Testis (tissue), 5 donors: ENCODE measurements at places on chromosomes 13 and 19.
A peak's percentile ranks its signal among the peaks of the same experiment; 100 is the strongest.

GRCh38 chr19:33297401-33298145 is 4.8 kb downstream of the CEBPA start:
- peaks cover 8% of the 10 kb centered on the region for H3K4me1 ChIP-seq
- no peak overlapping the region for H3K27ac ChIP-seq
- H3K27me3 ChIP-seq = no peaks in the 10 kb centered on the region
- H3K4me3 ChIP-seq = no peak overlapping the region
- no peak for DNase-seq

GRCh38 chr19:29395111-29395733 is 130.6 kb upstream of the VSTM2B start:
- H3K27ac ChIP-seq = no peak overlapping the region
- no peak for DNase-seq
- H3K36me3 ChIP-seq = no peaks in the 10 kb centered on the region
- no peaks in the 10 kb centered on the region for H3K27me3 ChIP-seq
- no peak overlapping the region for H3K4me3 ChIP-seq
- H3K4me1 ChIP-seq = no peaks in the 10 kb centered on the region

- H3K4me1 ChIP-seq = no peaks in the 10 kb centered on the region
- DNase-seq = no peak
- no peaks in the 10 kb centered on the region for H3K36me3 ChIP-seq
- H3K4me3 ChIP-seq = no peak overlapping the region
- H3K27ac ChIP-seq = no peak overlapping the region
Observed at GRCh38 chr13:79779761-79780160, 298.8 kb downstream of the NDFIP2 start.

DNA sequence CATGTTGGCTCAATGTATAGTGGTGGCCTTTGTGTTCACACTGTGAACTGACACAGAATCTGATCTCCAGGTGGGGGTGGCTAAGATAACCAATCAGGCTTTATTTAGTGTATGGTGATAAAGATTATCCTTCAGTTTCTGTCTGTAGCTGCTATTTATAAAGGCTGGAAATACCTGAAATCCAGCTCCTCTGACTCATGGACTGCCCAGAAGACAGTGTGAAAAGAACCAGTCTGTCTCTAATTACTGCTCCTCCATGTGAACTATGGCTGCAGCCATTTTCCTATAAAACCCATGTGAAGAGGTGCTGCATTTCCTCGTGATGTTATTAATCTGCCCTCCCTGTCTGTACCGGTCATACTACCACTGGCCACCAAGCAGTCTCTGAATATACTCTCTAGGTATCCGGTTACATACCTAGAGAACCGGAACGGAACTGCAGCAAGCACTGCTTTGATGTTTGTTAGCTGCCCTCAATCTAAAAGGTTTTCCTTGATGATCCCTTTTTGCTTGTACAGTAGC is 238.0 kb downstream of the LHFPL6 start:
- no peaks in the 10 kb centered on the region for H3K27me3 ChIP-seq
- no peak overlapping the region for H3K4me3 ChIP-seq
- H3K27ac ChIP-seq = no peak overlapping the region
- peaks cover 6% of the 10 kb centered on the region for H3K4me1 ChIP-seq
- no peaks in the 10 kb centered on the region for H3K36me3 ChIP-seq
- no peak for DNase-seq

- peaks cover 3% of the 10 kb centered on the region for H3K4me1 ChIP-seq
- H3K4me3 ChIP-seq = no peak overlapping the region
- no peak overlapping the region for H3K27ac ChIP-seq
- no peak for DNase-seq
- H3K27me3 ChIP-seq = no peaks in the 10 kb centered on the region
Observed at GRCh38 chr19:7731218-7731595, 703 bp downstream of the CLEC4G start.

GRCh38 chr13:79121286-79121685 is 284.8 kb downstream of the RBM26 start:
- H3K27me3 ChIP-seq = no peaks in the 10 kb centered on the region
- no peaks in the 10 kb centered on the region for H3K36me3 ChIP-seq
- H3K4me1 ChIP-seq = no peaks in the 10 kb centered on the region
- no peak for DNase-seq

DNA sequence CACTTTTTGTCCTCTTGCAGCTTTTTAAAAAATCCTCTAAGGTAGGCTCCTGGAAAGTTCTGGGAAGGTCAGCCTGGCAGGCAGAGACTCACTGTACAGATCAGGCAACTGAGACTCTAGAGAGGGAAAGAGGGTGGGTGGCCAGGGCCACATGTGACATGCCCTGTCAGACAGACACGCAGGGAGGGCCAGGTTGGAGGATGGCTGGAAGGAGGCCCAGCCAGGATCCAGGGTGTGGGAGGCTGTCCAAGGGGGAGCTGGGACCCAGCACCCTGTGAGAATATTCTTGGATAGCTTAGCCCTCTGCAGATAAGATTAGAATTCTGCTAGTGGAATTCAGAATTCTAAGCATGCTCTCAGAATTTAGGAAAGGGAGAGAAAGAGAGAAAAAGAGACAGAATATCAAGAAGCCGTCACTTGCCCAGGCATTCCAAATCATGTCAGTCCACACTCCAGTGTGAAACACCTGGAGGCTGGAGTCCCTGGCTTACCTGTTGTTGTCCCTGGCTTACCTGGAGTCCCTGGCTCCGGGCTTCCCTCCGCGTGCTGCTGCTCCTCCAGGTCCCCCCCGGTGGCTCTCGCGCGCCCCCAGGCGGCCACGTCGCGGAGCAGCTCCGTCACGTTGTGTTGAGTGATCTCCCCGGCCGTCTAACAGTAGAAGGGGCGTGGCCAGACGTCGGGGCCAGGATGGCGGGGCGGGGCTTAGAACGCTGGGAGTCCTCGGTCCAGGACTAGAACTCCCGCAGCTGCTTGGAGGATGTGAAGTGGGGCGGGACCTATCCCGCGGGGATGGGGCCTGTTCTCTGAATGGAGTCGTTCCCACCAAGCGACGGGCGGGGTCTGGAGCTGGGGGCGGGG is 2.8 kb upstream of the TNNI3 start:
- H3K36me3 ChIP-seq = no peaks in the 10 kb centered on the region
- peak; percentile 92 for DNase-seq
- H3K4me3 ChIP-seq = peak overlapping the region; percentile 32
- no peaks in the 10 kb centered on the region for H3K27me3 ChIP-seq
- H3K27ac ChIP-seq = no peak overlapping the region
